ENCODE measurements at places on chromosomes 13 and 19.

- H3K4me3 ChIP-seq = peak overlapping the region; percentile 94
- H3K36me3 ChIP-seq = peaks cover 32% of the 10 kb centered on the region
- peak; percentile 48 for ATAC-seq
- peaks cover 27% of the 10 kb centered on the region for H3K4me1 ChIP-seq
- H3K27me3 ChIP-seq = no peaks in the 10 kb centered on the region
Measured at GRCh38 chr19:24033963-24034342, 53.0 kb upstream of the ZNF254 start.

DNA sequence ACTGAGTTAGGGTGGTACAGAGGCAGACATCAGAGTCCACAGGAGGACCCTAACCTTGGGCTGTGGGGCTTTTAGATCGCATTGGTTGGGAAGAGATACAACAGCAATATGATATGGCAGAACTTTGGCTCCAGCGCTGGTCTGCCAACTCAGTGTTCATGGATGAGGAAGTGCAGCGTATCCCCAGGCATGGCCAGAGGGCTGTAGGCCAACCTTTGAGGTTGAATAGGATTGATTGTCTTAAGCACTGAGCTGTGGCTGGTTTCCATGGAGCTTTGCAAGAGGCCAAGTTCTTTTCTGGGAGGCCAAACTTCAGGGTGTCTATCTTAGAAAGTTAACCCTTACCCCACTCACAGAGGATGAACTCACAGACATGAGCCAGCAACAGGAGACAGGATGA is 144.1 kb upstream of the TMTC4 start:
- peaks cover 30% of the 10 kb centered on the region for H3K27me3 ChIP-seq
- no peak overlapping the region for H3K4me3 ChIP-seq
- no peak overlapping the region for H3K27ac ChIP-seq

DNA sequence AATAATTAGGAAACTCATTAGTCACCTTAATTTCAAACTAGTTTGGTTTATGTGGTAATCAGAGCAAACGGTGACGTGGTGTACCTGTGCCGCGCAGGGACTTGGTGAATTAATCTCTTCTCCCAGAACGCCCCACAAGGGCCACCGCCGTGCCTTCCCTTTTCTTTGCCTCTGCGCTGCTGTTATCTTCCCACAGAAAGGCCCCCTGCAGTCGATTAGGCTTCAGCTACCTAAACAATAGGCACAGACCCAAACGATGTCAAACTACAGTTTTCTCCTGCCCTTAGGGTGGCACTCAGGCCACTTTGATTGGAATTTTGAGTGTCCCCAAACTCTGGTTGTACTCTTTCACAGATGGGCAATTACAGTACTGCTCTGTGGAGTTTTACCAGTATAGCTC is 115.5 kb downstream of the GGACT start:
- peaks cover 13% of the 10 kb centered on the region for H3K4me1 ChIP-seq
- H3K27me3 ChIP-seq = no peaks in the 10 kb centered on the region
- ATAC-seq = no peak
- no peak overlapping the region for H3K27ac ChIP-seq
- no peak overlapping the region for H3K4me3 ChIP-seq
- no peaks in the 10 kb centered on the region for H3K36me3 ChIP-seq

DNA sequence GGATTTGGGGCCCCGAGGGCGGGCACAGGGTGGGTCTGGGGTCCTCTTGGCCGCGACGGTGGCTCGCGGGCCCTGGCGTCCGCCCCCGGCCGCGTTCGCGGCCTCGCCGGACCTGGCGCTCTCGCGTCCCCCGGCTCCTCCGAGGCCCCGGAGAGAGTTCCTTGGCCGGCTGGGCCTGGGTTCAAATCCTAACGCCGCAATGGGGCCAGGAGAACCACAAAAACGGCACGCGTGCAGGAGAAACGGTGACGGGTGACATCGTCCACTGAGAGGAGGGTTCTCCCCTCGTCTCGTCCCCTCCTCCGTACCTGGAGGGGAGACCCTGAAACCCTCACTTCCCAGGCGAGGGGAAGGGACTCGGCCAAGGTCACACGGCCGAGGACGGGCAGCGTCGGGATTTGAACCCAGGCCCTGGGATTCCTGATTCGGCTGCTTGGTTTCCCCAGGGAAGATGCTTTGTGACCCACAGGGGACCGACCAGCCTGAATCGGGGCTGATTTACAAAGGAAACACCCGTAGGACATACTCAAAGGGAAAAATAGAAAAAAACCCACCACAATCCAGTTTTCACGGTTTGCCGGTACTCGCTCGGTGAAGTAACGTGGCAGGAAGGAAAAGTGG is 624 bp downstream of the SAFB start:
- H3K4me3 ChIP-seq = peak overlapping the region; percentile 99
- H3K36me3 ChIP-seq = peaks cover 98% of the 10 kb centered on the region
- ATAC-seq = peak; percentile 1
- H3K27me3 ChIP-seq = no peaks in the 10 kb centered on the region
- H3K4me1 ChIP-seq = peaks cover 52% of the 10 kb centered on the region

DNA sequence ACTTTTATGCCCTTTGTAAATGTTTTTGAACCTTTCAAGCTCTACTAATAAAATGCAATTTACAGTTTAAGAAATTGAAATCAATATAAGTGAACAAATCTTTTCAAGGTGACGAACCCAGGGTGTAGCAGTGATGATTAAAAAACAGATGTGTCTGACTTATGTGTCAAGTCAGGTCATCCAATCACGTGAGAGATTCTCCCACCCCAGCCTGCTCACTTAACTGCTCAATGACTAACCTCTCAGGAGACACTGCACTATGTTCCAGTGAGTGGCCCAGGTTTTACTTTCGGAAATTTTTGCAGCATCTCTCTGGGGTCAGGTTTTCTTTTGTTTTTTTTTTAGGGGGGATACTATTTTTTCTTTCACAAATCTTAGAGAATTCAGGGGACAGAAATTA is 60.7 kb downstream of the ZNF429 start:
- H3K36me3 ChIP-seq = peaks cover 38% of the 10 kb centered on the region
- no peak overlapping the region for H3K4me3 ChIP-seq
- no peak overlapping the region for H3K27ac ChIP-seq
- ATAC-seq = no peak
- no peaks in the 10 kb centered on the region for H3K27me3 ChIP-seq

DNA sequence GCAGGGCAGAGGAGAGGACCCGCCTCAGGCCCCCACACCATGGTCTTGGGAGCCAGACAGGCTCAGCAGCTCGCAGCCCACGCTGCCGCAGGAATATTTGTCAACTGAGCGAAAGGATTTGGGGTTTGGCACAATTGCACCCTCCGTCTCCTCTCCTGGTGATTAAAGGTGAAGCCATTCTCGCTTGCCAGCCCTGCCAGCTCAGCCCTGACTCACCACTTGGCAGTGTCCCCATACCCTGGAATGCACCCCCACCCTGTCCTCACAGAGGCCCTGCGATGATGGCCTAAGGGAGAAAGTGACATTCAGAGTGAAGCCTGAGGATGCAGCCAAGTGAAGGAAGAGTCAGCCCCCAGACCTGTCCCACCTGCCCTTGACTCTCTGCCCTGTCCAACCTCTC is 18.8 kb downstream of the CYTH2 start:
- H3K27me3 ChIP-seq = peaks cover 15% of the 10 kb centered on the region
- ATAC-seq = no peak
- no peak overlapping the region for H3K27ac ChIP-seq
- H3K4me3 ChIP-seq = no peak overlapping the region
- peaks cover 20% of the 10 kb centered on the region for H3K4me1 ChIP-seq

GRCh38 chr13:37918751-37919150 is 49.2 kb upstream of the TRPC4 start:
- no peak for ATAC-seq
- no peak overlapping the region for H3K27ac ChIP-seq
- H3K27me3 ChIP-seq = no peaks in the 10 kb centered on the region
- no peaks in the 10 kb centered on the region for H3K36me3 ChIP-seq

DNA sequence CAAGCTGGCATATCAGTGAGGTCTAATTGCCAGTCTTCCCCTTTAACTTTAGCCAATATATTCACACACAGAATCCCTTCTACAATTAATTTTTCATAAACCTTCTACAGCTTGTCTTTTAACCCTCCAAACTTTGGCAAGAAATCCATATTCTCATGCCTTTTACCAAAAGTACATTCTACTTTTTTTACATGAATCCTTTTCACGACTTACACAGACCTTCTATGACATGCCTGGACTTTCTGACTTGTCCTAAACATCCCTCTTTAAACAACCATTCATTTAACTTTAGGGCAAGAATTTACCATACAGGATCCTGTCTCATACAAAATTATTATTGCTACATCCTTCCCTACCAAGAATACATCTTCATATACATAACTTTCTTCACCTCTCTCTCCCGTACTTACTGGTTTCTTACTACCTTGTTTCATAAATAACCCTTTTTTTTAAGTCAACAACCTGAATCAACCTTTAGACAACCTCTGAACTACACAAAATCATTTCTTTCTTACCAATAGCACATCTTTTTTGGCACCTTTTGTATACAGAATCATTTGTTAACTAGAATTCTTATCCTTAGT is 23.5 kb downstream of the ZNF544 start:
- peaks cover 100% of the 10 kb centered on the region for H3K36me3 ChIP-seq
- no peak overlapping the region for H3K27ac ChIP-seq
- no peaks in the 10 kb centered on the region for H3K4me1 ChIP-seq
- H3K27me3 ChIP-seq = no peaks in the 10 kb centered on the region
- H3K4me3 ChIP-seq = no peak overlapping the region
- no peak for ATAC-seq

DNA sequence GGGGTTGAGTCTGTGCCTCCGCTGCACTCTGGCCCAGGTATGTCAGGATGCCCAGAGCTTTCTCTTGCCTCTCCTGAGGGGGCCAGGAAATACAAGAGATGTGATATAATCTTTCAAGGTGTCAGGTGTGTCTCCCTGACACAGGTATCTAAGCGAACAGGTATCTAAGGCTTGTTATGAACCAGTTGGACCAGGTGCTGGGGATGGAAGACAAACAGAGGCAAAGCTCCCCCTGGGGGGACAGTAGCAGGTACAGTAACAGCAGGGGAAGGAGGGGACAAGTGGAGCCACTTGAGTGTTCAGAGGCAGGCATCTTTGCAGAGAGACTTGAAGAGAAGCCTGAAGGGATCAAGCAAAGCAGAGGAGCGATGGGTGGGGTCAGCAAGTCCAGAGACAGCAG is 2.6 kb downstream of the LENG1 start:
- H3K4me1 ChIP-seq = peaks cover 13% of the 10 kb centered on the region
- H3K27me3 ChIP-seq = no peaks in the 10 kb centered on the region
- H3K4me3 ChIP-seq = no peak overlapping the region
- ATAC-seq = no peak
- no peak overlapping the region for H3K27ac ChIP-seq

Data from activated T-helper 17 cell treated with anti-CD3 and anti-CD28 coated beads, Interleukin-2, amount 50 U/mL, for 72 hours (primary cell).